ENCODE measurements at places on chromosomes 2 and 18.

- no peak for DNase-seq
These were observed 109.9 kb downstream of the SLC4A3 start for GRCh38 chr2:219737270-219737691.

DNA sequence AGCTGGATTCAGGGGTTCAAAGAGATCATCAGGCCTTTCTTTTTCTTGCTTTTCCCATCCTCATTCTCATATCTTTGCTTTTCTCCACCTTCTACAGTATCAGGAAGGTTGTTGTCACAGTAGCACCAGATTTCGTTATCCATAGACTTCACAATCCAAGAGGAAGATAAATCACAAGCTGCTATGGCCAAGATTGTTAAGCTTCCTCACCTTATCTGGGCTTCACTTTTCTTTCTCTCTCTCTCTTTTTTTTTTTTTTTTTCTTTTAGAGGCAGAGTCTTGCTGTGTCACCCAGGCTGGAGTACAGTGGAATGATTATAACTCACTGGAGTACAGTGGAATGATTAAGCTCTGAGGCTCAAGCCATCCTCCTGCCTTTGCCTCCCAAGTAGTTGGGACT is 93.5 kb downstream of the TTC27 start:
- no peak for DNase-seq

DNA sequence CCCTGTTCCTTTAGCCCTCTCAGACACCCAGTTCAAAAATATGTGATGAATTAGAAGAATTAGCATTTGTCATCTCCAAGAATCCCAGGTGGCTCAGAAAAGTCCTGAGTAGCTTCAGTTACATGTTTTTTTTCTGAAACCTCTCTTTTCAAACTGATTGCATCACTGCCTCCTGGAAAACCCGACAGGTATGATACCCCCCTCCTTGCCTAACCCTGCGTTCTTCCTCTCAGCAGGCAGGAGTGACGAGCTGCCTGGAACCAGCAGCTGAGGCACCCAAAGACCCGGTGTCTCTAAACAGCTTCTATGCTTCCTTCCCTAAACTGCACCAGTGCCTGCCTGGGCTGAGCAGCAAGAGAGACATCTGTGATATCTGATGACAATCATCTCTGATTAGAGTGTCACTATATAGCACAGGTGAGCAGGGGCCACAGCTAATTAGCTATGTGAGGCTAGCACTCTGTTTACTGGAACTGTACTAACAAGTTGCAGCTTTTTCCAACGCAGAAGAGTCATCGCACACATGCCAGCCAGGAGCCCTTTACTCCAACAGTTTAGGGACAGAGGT is 376.4 kb upstream of the ATP5MC3 start:
- no peak for DNase-seq

DNA sequence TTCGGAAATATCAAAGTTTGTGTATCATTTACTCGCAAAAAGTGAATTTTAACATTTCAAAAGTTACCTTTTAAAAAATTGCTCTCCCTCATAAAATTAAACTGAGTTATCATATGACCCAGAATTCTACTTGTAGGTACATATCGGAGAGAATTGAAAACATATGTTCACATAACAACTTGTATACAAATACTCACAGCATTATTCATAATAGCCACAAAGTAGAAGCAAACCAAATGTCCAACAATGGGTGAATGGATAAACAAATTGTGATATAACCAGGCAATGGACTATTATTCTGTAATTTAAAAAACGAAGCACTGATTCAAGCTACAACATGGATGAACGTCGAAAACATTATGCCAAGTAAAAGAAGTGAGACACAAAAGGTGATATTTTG is 412.0 kb upstream of the TCF4 start:
- DNase-seq = no peak

- DNase-seq = no peak
These were observed 15.8 kb downstream of the PMAIP1 start for GRCh38 chr18:59915606-59916005.

GRCh38 chr2:120840795-120841487 is 105.3 kb downstream of the GLI2 start:
- DNase-seq = no peak

- no peak for DNase-seq
These were observed 521.2 kb downstream of the NYAP2 start for GRCh38 chr2:225920621-225921220.

DNA sequence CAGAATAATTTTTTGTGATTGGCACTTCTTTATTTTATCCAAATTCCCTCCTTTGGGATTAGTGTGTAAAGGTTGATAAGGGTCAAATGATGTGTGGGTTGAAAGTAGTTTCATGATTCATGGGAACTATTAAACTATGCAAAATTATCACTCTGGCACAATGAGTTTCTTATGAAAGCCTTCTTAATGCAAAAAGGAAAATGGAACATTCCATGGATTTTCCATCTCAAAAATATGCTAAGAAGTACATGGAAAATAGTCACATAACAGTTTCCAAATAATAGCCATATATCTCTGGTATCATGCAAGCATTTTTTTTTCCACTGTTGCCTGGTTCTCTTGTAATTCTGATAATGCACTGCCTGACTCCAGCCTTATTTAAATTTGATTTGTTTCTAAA is 639.7 kb downstream of the NR4A2 start:
- no peak for DNase-seq

DNA sequence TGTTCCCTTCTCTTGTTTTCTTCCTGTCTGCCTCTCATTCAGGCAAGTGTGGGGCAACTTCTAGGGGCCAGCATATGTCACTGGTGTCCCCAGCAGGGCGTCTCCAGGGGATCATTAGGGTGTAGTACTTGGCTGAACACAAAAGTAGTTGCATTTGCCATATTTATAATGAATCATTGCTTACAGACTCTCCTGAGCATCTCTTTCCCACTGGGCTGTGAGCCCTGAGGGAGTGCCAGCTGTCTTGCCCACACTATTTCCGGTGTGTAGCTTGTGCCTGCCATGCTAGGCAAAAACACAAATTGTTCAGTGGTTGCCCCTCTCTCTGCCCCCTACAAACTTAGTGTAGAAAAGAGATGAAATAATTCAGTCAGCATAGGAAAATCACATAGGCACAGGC is 40.8 kb upstream of the SCLY start:
- no peak for DNase-seq

- DNase-seq = no peak
These were observed 41.2 kb downstream of the AGFG1 start for GRCh38 chr2:227513113-227513512.

- DNase-seq = no peak
These were observed 2.8 kb upstream of the CYB5A start for GRCh38 chr18:74294526-74294925.

DNA sequence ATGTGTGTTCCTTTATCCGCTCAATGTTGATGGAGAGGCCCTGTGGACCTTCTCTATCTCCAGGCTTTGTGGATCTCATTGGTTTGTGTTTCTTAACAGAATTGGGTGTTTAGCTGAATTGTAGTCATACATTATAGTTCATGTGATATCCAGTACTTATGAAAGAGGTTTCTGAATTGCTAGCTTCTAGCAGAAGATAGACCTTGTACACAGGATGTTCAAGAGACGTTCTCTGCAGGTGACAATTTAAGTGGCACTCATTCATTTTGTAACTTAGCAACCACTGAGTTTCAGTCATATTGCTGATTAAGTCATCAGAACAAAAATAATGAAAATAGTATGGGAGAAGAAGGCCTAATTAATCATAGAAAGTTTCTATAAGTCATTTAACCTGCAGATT is 279.2 kb downstream of the ALPK2 start:
- no peak for DNase-seq

DNA sequence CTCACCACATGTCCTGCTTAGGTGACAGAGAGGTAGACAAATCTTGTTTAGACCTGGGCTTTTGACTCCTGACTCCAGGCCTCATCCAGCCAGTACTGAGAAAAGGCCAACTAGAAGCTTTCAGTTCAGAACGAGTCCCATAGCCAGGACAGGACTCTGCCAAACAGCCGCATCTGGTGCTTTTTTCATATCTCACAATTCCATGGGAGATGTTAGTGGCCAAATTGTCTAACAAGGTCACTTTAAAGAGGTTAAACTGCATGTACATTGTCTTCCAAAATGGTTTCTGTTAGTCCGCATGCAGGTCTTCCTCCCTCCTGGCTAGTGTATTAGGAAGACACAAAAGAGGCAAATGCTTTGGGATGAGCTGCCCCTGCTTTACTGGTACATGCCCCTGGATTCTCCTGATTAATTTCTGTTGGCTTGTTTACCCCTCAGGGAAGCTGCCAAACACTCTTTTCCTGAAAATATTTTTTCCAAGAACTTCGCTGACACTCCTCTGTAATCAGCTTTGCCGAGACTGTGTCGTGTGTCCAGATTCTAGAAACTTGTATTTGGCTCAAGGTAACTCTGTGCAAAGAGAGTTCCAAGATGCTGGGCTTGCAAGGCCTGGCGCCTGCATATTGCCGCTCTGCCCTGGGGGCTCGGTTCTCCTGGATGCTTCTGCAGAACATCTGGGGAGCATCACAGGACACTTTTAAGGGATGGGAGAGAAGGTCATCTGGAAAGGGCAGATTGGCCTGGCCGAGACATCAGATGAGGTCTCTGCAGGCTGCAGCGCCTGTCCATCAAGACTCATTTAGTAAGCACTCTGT is 209.2 kb upstream of the APCDD1 start:
- no peak for DNase-seq

DNA sequence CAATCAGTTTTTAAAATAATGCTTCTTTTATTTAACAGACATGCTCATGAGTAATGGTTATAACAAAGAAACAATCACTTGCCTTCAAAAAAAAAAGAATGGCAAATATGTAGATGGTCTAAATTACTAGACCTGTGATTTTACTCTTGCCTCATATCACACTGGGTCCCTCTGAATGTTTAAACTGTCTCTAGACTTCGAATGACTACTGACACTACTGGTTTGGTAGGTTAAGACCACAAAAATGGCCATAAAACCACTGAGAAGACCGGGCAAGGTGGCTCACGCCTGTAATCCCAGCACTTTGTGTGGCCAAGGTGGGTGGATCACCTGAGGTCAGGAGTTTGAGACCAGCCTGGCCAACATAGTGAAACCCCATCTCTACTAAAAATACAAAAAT is 5.1 kb upstream of the SELENOI start:
- no peak for DNase-seq

GRCh38 chr2:242031481-242032019 is 162.0 kb downstream of the RTP5 start:
- DNase-seq = no peak

- no peak for DNase-seq
These were observed 275.8 kb upstream of the CRIM1 start for GRCh38 chr2:36079793-36080192.

- DNase-seq = no peak
These were observed 55.1 kb upstream of the SLC66A3 start for GRCh38 chr2:11100130-11100529.

GRCh38 chr2:164812378-164812777 is 29.2 kb downstream of the COBLL1 start:
- DNase-seq = no peak

DNA sequence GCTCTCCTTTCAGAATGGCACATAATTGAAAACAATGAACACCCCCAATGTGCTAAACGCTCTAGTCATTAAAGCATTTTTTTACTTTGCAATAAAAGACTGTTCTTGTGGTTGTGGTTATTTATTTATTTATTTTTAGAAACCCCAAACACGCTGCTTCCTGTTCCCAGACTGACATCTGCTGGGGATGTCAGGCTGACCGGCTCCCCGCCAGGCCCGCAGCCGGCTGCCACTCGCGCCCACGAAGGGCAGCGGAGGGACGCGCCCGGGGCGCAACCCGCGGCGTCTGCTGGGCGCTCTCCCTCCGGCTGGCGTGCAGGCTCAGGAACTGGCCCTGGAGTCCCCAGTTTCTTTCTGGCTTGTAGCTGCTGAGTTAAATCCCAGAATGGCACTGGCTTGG is 83.1 kb upstream of the SP3 start:
- no peak for DNase-seq

DNA sequence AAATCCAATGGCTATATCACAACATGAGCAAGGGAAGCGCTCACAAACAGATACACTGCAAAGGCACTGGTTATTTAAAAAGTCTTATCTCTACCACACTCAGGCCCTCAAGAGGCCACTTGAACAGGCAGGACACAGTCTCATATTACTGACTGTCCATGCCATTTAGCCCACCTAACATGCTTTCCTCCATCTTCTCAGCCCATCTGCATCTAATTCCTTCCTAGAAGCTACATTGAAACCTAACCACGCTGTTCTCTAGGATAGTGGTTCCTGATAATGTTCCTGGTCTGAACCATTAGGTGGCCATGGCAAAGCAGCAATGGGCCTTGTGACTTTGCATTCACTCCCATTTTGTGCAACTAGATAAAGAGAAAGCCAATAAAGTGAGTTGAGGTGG is 22.5 kb upstream of the NEB start:
- no peak for DNase-seq

- no peak for DNase-seq
These were observed 31.8 kb upstream of the NTSR2 start for GRCh38 chr2:11701751-11702301.

DNA sequence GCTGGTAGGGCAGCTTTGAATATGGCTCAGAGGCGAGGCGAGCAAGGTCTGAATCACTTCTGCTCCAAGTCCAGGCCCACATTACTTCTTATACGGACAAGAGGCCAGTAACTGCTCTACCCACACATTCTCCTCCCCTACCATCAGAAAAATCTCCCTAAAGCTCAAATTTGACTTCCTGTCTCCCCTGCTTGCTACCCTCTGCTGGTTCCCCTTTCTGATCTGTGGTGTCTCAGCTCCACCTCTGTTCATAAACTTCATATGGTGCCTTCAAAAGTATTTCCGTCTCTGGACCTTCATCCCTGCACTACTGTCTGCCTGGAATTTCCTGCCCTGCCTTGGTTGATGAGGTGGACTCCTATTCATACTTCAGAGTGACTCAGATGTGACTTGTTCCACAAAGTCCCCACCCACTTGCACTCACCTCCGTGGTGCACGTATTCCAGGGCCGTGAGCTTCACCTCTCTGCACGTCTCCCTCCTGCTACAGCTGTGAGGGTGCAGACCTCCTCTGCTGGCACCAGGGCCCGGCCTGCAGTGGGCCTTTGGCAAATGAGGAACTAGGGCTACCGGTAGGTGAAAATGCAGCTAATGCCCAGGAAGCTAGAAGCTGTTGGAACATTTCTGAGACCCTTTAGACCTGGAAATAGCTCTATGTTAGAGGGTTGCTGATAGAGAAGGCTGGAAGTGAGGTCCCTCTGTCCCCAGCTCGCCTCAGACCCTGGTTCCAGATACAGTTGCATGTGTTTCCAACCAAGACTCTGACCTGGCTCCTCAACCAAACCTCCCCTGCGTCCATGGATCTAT is 24.6 kb upstream of the KCMF1 start:
- no peak for DNase-seq

- DNase-seq = no peak
These were observed 186.1 kb downstream of the TWIST2 start for GRCh38 chr2:239033801-239034560.

DNA sequence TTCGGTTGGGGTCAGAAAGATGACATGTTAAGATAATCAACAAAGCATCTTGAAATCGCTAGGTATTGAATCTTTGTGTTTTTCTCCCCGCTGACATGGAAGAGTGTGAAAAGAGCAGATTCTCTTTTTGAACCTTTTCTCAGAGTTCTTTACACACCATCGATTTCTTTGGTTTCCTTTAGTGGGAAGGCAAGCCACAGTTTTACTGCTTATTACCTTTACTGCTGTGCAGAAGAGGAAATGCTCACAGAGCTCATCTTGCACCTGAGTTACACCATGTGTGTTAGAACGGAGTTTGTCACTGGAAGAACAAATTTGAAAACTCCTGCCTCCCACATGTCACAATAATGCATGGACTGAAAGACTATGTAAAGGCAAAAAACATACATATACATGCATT is 45.3 kb upstream of the PDK1 start:
- no peak for DNase-seq

GRCh38 chr2:21451403-21451802 is 327.6 kb downstream of the TDRD15 start:
- DNase-seq = no peak

GRCh38 chr2:235439959-235440662 is 53.7 kb upstream of the AGAP1 start:
- DNase-seq = no peak
